B cell (primary cell): ENCODE measurements at places on chromosomes 16 and 17. TPM values are rescaled to one million over a fixed set of nuclear protein-coding genes. Genes with fewer than 3 reads are reported as not detected.

GRCh38 chr17:15920758-15921239 lies 24.1 kb upstream of the ADORA2B start:
- DNase-seq = no peak

DNA sequence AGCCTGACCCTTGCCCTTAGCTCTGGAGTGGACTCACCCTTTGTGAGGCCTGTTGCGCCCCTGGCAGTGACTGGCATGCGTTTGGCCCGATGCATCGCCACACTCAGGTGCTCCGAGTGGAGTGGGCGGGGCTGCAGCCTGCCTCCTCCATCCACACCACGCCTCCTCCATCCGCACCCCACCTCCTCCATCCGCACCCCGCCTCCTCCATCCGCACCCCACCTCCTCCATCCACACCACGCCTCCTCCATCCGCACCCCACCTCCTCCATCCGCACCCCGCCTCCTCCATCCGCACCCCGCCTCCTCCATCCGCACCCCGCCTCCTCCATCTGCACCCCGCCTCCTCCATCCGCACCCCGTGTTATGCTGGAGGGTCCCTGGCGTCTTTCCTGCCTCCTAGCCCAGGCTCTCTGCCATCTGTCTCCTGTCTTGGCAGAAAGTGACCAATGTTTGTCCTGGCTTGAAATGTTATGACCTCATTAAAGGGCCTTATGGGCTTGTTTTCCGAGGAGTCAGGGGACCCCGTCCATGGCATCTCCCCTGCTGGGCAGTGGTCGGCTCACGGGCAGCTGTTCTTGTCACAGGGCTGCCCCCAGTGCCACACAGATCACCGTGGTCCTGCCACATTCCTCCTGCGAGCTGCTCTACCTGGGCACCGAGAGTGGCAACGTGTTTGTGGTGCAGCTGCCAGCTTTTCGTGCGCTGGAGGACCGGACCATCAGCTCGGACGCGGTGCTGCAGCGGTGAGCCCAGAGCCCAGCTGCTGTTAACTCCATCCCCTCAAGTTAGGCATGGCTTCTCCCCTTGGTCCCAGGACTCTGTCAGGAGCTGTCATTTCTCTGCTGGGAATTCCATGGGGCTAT lies 28.7 kb upstream of the MYO15B start:
- no peak for DNase-seq

DNA sequence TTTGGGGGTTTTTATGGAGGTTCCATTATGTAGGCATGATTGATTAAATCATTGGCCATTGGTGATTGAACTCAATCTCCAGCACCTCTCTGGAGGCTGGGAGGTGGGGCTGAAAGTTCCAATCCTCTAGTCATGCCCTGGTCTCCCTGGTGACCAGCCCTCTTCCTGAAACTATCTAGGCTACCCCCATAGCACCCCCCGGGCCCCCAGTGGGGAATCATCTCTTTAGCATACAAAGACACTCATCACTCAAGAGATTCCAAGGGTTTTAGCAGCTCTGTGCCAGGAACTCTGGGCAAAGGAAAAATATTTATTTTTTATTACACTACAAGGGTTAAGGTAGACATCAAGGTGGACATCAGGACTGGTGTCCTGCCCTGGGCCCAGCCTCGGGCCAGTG lies 10.6 kb downstream of the SLC46A1 start:
- no peak for DNase-seq

GRCh38 chr16:57503366-57503765 lies 17.1 kb upstream of the DOK4 start:
- no peak for DNase-seq

- DNase-seq = no peak
Observed at GRCh38 chr17:66976781-66977201, 12.3 kb downstream of the CACNG4 start.

DNA sequence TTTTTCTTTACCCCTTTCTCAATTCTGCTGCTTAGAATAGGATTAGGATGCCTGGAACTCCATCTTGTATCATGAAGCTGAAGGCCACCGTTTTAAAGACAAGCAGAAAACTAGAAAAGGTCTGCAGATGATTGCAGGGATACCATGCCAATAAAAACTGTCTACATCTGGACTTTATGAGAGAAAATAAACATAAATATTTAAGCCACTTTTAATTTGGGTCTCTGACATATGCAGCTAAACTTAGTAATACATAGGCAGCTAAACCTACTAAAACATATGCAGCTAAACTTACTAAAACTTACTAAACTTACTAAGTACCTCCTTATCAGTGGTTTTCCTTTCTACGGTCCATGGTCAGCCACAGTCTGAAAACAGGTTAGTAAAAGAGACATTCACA lies 48.4 kb downstream of the FBXL20 start:
- DNase-seq = no peak

DNA sequence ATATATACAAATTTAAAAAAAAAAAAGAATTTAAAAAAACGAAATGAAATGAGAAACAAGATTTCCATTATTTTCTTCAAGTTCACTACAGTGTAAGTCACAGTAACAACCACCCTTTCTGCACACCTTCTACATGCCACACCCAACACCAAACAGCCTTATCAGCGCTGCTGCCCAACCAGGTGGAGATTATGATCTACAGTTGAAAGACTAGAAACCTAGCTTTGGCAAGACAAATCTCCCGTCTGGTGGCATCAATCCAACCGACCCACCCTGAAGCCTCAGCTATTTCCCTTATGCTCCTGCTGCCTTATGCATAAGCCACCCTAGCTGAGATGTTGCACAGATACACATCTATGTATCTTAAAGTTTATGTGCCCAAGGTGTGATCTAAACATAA lies 60.8 kb downstream of the PARN start:
- no peak for DNase-seq

The OR1F1 gene
- not detected in 2 replicates for polyA plus RNA-seq

GRCh38 chr17:17051791-17052461 lies 9.7 kb downstream of the MPRIP start:
- DNase-seq = no peak

- no peak for DNase-seq
Observed at GRCh38 chr17:9071811-9072498, 50.6 kb downstream of the NTN1 start.

The NT5C gene
- polyA plus RNA-seq = 133 and 184 TPM in 2 replicates

DNA sequence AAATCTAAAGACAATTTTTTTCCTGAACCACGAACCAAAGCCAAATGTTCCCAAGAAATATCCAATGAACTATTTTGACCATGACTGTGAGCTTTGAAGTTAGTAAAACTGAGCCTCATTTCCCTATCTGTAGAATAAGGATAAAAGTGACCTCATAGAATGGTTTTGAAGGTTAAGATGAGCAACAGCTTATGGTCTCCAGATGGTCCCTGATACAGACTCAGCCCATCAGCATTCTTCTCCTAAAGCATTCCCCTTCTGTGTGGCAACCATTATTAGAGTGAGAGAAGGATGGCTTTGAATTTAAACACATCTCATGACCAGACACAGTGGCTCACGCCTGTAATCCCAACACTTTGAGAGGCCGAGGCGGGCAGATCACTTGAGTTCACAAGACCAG lies 70.1 kb downstream of the COPRS start:
- no peak for DNase-seq
